ENCODE measurements at places on chromosomes 6 and 20.

DNA sequence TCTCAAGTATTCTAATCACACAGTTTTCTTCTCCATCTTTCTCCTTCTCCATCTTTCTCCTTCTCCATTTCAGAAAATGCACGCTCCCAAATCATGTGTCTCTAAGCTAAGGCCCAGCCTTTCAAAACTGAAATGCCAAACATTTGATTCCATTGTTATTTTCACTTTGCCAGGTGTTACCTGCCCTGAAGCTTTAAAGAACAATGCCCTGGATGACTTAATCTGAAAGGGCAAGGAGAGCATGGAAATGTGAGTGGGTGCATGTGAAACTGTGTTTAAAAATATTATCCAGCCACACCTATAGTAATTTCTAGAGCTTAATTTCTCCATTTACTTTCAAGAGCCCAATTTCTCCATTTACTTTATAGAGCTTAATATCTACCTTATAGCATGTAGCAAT lies 42.4 kb upstream of the GCLC start:
- DNase-seq, result no peak

GRCh38 chr6:127497410-127497809 lies 21.7 kb downstream of the MTCL3 start:
- DNase-seq, result no peak

DNA sequence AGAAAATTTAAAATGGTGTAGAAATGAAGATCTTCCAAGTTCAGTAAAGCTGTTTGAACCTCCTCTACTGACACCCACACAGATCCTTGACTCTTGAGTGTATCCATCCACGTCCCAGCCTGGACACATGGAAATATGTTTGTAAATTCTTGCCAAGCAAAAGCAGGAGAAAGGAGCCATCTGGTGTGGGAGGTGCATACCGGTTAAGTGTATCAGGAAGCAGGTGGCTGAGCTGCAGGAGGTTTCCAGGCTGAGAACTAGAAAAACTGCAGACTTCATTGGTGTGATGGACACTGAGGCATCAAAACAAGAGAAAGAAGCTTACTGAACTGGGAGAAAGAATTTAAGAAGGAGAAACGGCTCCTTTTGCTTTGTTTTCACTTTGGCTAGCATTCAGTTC lies 229.9 kb upstream of the GRIK2 start:
- no peak for DNase-seq

DNA sequence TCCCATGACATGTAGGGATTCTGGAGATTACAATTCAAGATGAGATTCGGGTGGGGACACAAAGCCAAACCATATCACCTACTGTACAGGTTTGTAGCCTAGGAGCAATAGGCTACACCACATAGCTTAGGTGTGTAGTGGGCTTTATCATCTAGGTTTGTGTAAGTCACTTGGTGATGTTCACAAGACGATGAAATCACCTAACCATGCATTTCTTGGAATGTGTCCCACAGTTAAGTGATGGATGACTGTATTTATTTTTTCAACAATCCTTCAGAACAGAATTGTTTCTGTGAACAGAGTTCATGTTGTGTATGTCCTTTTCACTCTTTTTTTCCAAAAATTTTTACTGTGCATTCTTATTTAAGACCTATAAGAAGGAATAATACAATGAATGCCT lies 76.1 kb downstream of the DTD1 start:
- DNase-seq, result no peak

GRCh38 chr6:26006086-26006939 lies 43.7 kb downstream of the TRIM38 start:
- no peak for DNase-seq

- DNase-seq, result no peak
Measured at GRCh38 chr20:57400231-57400701, 9.1 kb downstream of the RBM38 start.

- no peak for DNase-seq
Measured at GRCh38 chr20:38550274-38550673, 30.7 kb upstream of the ADIG start.

DNA sequence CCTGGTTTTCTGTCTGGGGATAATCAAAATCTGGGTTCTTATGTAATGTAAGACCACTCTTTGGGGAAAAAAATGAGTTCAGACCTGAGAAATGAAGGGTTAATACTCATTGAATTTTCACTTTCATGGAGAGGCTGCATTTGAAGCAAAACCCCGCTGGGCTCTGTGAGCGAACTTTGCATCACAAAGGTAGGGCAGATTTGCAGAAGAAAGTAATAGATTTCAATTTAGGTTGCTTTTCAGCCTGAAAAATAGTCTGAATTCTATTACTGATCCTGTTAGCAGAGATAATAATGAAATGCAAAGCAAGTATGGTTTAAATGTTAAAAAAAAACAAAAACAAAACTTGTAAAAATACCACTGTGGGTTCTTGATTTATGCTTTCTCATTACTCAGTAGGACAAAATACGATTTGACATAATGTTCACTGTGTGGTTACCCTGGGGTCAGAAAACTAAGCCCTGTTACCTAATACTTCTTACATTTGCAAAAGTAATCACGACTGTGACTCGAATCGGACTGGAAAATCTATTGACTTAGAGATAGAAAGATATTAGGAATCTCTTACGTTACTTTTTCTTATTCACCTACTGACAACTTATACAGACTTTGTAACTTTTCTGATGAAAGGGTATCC lies 72.2 kb downstream of the UST start:
- DNase-seq, result no peak

DNA sequence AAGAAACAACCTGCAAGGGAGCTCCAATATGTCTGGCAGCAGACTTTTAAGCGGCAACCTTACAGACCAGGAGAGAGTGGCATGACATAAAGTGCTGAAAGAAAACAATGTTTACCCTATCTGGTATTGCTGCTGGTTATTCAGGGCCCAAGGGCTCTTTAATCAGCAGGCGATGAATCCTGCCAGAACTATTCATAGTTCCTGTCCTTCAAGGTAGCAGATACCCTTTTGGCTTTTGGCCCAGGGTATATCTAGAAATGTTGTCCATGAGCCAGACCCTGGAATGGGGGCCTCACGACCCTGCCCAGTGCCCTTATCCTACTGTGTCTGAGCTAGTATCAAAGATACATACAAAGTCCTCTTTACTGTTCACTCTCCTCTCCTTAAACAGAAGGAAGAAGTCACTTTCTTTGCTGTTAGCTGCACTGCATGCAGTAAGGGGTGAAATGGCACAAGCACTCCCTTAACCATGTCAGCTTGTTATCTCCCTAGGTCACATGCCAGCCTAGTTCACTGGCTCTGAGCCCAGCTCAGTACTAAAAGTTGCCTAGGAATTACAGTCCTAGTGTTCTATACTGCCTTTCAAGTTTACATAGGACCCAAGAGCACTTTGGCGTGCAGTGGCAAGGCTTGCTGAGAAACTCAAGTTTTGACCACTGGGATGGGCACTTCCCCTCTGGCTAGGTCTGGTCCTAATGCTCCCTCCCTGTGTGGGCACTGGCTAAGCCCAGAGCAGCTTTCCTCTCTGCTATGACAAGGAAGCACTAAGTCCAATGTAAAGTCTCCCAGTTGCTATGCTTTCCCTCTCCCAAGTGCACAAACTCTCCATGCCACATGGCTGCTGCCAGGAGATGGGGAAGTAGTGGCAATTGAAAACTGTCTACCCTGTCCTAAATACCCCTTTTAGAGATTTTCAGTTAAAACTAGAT lies 122.0 kb downstream of the HTR1B start:
- no peak for DNase-seq

DNA sequence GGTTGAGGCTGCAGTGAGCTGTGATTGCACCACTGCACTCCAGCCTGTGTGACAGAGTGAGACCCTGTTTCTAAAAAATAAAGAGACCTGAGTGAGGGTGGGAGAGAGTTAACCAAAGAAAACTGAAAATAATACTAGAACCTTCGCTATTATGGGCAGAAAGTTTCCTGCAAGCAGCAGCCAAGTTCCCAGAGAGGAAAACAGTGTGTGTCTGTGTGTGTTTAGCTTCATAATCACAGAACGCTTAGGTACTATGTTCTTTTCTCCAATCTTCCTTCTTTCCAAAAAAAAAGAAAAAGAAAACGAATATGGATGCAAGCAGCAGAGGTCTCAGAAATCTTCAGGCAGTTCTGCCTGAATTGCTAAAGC lies 170.0 kb downstream of the LY86 start:
- no peak for DNase-seq

- DNase-seq, result no peak
Measured at GRCh38 chr20:48745330-48745729, 82.5 kb downstream of the PREX1 start.

GRCh38 chr20:44050925-44051660 lies 135.9 kb downstream of the JPH2 start:
- no peak for DNase-seq

DNA sequence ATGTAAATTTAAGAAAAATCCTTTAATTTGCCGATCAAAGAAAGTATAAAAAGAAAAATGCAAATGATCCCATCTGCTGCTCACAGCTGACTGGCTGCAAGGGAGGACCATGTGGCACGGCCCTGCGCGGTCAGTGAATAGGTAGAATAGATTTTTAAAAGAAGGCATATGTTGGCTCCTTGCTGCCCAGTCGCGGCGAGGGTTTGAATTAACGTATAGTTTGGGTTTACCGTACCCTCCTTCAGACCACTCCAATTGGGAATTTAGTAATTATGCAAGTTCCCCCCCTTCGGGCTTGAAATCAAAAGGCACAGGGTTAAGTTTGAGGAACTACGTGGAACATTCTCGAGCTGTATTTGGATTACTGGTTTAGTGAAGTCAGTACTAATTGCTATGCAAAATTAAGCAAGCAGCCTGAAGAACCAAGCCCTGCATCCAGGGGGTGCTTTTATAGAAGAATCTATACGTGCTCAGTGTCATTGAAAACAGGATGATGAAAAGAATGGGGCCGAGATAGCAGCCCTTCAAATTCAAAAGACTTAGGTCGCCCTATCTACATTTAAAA lies 1.1 kb upstream of the BEND3 start:
- no peak for DNase-seq

- DNase-seq, result no peak
Measured at GRCh38 chr6:44851176-44851575, 463.7 kb downstream of the CDC5L start.

GRCh38 chr6:15730442-15730841 lies 67.6 kb upstream of the DTNBP1 start:
- DNase-seq, result no peak

DNA sequence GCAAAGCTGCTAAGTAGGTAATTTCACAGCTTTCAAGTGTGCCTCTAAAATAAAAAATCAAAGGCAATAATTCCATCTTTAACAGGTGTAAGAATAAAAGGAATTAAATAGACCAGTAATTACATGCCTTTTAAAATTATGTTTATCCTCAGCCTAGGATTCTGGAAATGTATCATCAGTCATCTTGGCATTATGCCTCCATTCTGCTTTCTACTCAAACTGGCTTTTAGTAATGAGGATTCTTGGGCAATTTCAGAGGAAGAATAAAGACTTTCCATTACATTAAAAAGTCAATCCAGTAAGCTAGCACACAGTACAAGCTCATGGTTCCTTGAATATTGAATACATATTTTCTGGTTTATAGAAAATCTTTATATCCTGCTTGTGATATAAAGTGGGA lies 44.7 kb downstream of the GSTA2 start:
- DNase-seq, result no peak

DNA sequence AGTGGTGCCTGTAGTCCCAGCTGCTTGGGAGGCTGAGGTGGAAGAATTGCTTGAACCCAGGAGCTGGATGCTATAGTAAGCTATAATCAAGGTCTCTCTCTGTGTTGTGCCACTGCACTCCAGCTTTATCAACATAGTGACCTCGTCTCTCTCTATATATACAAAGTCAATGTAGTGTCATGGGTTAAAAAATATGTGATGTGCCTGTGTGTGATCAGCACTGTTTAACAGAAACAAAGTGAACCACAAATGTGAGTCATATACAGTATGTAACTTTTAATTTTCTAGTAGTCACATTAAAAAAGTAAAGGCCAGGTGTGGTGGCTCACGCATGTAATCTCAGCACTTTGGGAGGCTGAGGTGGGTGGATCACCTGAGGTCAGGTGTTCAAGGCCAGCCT lies 85.3 kb upstream of the RNF24 start:
- no peak for DNase-seq

DNA sequence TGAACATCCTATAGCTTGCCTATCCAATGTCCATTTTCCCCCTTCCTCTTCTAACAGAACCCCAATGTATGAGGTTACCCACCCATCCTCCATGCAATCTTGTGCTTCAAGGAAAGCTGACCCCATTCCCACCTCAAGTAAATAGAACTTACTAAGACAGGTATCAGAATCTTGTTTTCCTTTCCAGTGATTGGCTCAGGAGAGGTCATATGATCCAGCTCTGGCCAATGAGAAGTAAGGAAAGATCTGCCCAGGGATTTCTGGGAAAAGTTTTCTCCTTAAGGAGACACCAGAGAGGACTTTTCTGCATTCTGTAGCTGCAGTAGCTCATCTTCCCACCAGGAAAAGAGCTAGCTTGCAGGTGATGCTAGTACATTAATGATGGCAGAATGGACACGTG lies 341.8 kb upstream of the ZFP64 start:
- DNase-seq, result no peak

GRCh38 chr6:42873313-42873712 lies 6.1 kb upstream of the RPL7L1 start:
- no peak for DNase-seq

GRCh38 chr20:47821481-47822100 lies 36.3 kb upstream of the SULF2 start:
- no peak for DNase-seq

- DNase-seq, result no peak
Measured at GRCh38 chr6:169692516-169692915, 9.3 kb downstream of the WDR27 start.

DNA sequence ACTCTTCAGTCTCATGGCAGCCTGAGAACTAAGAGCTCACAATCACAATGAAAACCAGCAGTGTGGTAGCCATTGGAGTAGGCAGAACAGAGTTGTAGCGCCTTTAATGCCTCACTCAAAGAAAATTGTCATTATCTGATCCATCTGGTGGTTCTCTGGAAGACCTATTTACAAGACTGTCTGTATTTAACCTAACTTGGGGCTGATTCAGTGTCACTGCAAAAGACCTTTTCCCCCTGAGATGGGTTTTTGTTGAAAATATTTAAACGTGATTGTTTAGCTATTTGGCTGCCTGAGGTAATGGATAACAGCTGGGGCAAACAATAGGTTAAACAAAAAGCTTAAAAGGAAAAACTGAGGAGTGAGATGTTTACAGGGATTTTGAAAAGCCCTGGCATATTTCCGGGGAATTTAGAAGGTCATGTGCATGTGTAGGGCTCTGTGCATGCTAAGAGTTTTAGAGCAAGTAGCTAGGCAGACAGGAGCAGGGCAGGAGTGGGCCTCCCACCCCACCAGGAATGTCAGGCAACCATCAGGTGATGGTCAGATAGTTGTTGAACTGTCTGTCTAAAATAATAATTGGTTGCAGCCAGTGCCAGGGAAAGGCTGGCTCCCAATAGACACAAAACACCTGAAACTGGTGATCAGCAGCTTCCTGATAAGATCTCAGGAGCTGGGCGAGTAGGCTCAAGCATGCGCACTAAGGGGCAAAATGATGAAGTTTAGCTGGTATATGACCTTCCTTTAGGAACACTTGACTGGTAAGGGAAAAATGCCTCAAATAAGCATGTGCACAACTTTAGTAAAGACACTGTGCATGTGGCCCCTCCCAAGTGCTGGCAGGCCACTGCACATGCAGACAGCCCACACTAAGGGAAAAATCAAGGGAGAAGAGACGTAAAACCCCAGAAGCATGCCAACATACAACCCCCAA lies 70.8 kb upstream of the AKIRIN2 start:
- no peak for DNase-seq

GRCh38 chr6:138724015-138724414 lies 49.6 kb upstream of the CCDC28A start:
- no peak for DNase-seq
